Foreskin keratinocyte (primary cell): ENCODE measurements at places on chromosomes 2 and 18. TPM values are rescaled to one million over a fixed set of nuclear protein-coding genes. Genes with fewer than 3 reads are reported as not detected.

CYBRD1 gene
- total RNA-seq, result 27.5 and 33.0 TPM in 2 replicates

TTC32 gene
- total RNA-seq, result 4.2 and 5.2 TPM in 2 replicates

AQP12B gene
- total RNA-seq, result not detected in 2 replicates

WDR75 gene
- total RNA-seq, result 39.9 and 49.6 TPM in 2 replicates

CHRNG gene
- total RNA-seq, result not detected in 2 replicates

PSTPIP2 gene
- total RNA-seq, result 26.5 and 31.4 TPM in 2 replicates

COLEC11 gene
- total RNA-seq, result not detected in 2 replicates

CNDP1 gene
- total RNA-seq, result not detected in 2 replicates
